HT1080 (cell line): ENCODE measurements at places on chromosomes 11 and 22. TPM values are rescaled to one million over a fixed set of nuclear protein-coding genes. Genes with fewer than 3 reads are reported as not detected.

Gene QSER1
- total RNA-seq, result 19.3 and 24.7 TPM in 2 replicates

Gene OR56A1
- total RNA-seq, result not detected in 2 replicates

Gene PATZ1
- 15.3 and 17.8 TPM in 2 replicates for total RNA-seq

Gene TIMM10B
- 49.8 and 60.5 TPM in 2 replicates for total RNA-seq
